WERI-Rb-1 (cell line): ENCODE measurements at places on chromosomes 16 and 17.

- DNase-seq = no peak
These were observed 105.8 kb downstream of the DNAH9 start for GRCh38 chr17:11704041-11704440.

GRCh38 chr17:50063561-50064252, 7.8 kb downstream of the ITGA3 start:
- no peak for DNase-seq

- no peak for DNase-seq
These were observed 3.9 kb downstream of the MEAK7 start for GRCh38 chr16:84500531-84500930.

- DNase-seq = no peak
These were observed 674 bp downstream of the TOM1L1 start for GRCh38 chr17:54901230-54901822.

DNA sequence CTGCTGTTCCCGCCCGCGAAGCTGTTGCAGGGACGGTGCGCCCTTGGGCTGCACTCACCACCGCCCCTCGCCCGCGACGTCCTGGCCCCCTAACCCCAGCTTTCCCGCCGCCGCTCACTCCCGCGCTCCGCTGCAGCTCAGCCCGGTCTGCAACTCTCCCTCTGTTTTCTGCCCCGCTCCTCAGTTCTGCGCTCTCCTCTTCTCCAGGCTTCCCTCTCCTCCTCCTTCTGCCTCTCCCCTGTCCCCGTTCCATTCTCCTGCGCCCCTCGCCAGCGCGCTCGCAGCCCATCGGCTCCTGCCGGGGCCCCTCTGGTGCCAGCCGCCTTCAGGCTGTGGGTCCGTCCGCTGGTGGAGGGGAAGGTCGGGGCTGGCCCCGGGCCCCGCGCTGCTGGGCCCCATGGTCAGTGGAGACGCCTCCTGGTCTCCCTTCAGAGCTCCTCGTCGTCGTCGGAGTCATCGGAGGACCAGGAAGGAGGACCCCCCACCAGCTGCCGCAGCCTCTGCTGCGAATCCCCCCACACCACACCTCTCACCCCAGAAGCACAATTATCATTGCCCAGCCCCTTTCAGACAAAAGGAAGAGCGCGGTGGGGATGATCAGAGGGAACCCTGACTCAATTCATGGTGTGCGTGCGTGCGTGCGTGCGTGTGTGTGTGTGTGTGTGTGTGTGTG, 223.2 kb upstream of the FOXF1 start:
- DNase-seq = no peak

GRCh38 chr17:14336418-14336817, 35.5 kb downstream of the HS3ST3B1 start:
- DNase-seq = no peak

DNA sequence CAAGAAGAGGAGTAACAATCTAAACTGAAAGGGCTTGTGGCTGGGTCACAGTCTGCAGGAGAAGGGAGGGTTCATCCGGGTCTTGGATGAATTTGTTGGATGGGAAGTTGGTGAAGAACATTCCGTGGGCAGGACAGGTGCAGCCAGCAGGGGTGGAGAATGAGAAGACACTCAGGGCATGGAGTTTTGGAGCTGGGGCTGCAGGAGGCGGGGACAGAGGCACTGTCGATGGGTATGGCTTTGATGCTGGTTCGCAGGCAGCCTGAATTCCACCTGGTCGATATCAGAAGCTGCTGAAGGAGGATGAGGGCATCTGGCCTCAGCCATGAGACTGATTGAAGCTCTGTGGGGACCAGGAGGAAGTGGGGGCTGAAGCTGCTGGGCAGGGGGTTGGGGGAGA, 36.1 kb upstream of the CBFA2T3 start:
- no peak for DNase-seq

DNA sequence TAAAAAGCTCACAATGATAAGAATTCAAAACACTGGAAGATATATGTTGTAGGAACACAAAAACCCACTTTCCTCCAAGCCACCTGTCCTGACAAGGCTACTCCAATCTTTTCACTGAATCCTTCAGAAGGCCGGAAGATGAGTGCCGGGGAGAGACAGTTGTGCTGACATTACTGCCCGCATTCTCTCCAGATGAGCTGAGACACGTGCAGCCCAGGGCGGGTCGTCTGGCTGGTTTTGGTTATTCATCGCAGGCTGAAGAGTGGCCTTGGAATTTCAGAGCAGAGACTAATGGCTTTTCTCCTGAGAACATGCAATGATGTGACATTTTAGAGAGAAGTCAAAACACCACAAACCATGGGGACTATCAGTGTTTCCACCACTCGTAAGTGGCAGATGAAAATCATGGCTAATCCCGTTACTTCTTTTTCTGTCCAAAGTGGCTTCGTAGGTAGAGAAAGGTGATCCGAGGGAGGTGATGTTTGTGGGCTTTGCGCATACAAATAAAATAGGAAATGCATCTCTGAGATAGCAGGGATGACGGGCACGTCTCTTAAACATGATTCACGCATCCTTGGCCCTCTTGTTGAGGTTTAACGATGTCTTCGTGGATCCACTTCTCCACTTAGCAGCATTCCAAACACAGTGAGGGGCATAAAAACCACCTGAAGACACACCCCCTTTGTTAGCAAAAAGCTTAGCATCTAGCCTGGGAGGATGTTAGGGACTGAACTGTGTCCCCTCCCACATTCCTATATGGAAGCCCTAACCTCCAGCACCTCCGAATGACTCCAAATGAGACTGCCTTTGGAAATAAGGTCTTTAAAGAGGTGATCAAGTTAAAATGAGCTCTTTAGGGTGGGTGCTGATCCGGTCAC, 134.0 kb downstream of the IRX3 start:
- DNase-seq = no peak
